Naive thymus-derived CD4-positive, alpha-beta T cell (primary cell): ENCODE measurements at places on chromosomes 11 and 22.

GRCh38 chr11:26626346-26626745, 54.3 kb upstream of the MUC15 start:
- no peak overlapping the region for H3K4me3 ChIP-seq
- H3K27ac ChIP-seq = no peak overlapping the region
- H3K36me3 ChIP-seq = no peaks in the 10 kb centered on the region
- no peak for DNase-seq
- no peaks in the 10 kb centered on the region for H3K4me1 ChIP-seq
- H3K27me3 ChIP-seq = no peaks in the 10 kb centered on the region

DNA sequence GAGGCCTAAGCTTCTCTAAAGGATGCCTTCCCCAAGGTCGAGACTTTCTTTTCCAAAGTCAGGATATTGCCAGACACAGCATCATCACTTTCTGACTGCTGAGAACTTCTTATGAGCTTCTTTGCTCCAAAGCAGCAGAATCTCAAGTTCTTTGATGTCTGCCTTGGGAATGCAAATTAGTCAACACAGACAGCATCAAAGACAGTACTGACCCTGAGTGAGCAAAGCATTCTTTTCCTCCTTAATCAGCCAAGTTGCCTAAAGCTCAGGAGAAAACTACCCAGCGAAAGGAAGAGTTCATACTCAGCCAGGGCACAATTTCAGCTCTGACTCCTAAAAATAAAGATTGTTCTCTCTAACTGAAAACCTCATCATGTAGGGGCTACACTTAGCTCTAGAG, 98.0 kb downstream of the SLC36A4 start:
- H3K27me3 ChIP-seq = no peaks in the 10 kb centered on the region
- H3K27ac ChIP-seq = no peak overlapping the region
- no peak overlapping the region for H3K4me3 ChIP-seq

GRCh38 chr11:114049050-114049449, 10.5 kb upstream of the ZBTB16 start:
- H3K27me3 ChIP-seq = no peaks in the 10 kb centered on the region
- H3K27ac ChIP-seq = no peak overlapping the region
- H3K36me3 ChIP-seq = no peaks in the 10 kb centered on the region
- no peak overlapping the region for H3K4me3 ChIP-seq

DNA sequence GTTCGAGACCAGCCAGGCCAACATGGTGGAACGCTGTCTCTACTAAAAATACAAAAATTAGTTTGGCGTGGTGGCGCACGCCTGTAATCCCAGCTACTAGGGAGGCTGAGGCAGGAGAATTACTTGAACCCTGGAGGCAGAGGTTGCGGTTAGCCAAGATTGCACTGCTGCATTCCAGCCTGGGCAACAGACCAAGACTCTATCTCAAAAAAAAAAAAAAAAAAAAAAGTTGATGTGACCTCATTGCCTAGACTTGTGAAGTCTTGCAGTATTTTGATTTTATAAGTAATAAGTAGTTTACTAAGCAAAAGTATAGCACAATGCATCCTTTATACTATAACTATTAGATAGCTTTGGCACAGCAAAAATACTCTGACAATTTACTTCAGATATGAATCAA, 9.9 kb upstream of the CUL5 start:
- no peaks in the 10 kb centered on the region for H3K4me1 ChIP-seq
- H3K27ac ChIP-seq = no peak overlapping the region
- H3K36me3 ChIP-seq = no peaks in the 10 kb centered on the region

DNA sequence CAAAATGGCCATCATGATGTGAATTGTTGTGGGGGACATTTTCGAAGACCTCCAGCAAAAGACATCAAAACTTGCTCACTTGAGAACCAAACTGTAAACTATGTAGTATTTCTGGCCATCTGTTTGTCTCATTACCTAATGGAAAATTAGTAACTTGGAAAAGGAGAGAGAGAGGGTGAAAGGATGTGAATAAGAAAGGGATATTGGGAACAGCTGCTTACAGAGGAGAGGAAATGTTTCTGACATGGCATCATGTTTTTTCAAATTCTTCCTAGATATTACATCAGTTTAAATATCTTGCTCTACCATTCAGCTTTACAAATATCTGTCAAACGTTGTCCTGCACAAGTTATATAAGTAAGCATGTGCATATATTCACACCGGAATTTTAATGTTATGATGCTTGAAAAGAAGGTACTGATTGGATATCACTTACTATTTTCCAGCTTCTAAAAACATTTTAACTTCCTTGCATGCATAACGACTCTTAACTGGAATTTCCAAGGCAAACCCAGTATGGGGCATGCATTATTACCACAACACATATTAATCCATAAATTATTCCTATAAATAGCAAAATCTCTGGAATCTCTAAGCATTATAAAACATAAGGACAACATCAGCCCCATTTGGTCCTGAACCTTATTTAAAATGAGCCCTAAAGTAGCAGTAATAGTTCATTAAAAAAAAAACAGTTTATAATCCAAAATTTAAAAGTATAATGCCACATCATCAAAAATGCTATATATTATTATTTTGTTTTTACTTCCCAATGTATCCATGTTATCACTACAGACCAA, 20.0 kb downstream of the GUCY1A2 start:
- H3K36me3 ChIP-seq = no peaks in the 10 kb centered on the region
- no peaks in the 10 kb centered on the region for H3K4me1 ChIP-seq
- H3K4me3 ChIP-seq = no peak overlapping the region
- H3K27me3 ChIP-seq = no peaks in the 10 kb centered on the region
